ENCODE measurements at places on chromosomes 1 and 21.

DNA sequence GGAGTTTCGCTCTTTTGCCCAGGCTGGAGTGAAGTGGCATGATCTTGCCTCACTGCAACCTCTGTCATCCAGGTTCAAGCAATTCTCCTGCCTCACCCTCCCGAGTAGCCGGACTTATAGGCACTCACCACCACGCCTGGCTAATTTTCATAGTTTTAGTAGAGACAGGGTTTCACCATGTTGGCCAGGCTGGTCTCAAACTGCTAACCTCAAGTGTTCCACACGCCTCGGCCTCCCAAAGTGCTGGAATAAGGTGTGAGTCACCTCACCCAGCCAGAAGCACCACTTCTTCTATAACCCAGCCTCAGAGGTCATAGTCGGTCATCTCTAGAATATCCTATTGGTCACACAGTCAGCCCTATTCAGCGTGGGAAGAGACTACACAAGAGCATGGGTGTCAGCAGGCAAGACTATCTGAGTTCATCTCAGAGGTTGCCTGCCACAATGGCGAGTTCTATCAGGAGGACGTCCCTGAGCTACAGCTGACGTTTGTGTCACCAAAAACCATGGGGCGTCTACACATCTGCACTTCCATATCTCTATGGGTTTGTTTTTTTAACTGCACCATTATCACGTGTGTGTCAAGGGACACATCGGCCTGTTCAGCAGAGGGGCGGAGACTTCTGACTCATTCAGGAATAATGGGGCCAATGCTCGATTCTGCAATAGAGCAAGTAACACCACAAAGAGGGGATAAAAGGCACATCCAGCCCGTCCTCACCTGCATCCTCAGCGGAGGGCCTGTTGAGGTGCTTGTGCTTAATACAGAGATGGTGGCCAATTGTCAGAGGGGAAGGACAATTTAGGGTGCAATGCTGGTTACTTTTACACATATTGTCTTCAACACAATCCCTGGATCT lies 256.3 kb upstream of the IRF2BP2 start:
- no peak for DNase-seq

- no peak for DNase-seq
These were observed 51.3 kb downstream of the LGR6 start for GRCh38 chr1:202244841-202245261.

DNA sequence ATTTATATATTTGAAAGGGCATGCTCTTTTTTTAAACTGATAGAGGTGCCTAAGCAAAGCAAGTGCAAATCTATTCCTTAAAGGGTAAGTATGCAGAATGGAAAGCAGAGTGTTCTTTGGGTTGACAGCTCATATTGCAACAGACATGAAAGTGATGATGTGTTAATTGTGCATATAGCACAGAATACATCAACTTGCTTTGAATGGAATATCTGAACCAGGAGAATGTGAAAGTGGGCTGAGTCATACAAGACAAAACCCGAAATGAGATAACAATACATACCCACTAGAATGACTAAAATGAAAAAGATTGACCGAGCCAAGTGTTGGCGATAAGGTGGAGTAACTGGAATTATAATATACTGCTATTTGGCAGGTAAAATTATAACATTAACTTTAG lies 4.3 kb downstream of the CR1 start:
- no peak for DNase-seq

DNA sequence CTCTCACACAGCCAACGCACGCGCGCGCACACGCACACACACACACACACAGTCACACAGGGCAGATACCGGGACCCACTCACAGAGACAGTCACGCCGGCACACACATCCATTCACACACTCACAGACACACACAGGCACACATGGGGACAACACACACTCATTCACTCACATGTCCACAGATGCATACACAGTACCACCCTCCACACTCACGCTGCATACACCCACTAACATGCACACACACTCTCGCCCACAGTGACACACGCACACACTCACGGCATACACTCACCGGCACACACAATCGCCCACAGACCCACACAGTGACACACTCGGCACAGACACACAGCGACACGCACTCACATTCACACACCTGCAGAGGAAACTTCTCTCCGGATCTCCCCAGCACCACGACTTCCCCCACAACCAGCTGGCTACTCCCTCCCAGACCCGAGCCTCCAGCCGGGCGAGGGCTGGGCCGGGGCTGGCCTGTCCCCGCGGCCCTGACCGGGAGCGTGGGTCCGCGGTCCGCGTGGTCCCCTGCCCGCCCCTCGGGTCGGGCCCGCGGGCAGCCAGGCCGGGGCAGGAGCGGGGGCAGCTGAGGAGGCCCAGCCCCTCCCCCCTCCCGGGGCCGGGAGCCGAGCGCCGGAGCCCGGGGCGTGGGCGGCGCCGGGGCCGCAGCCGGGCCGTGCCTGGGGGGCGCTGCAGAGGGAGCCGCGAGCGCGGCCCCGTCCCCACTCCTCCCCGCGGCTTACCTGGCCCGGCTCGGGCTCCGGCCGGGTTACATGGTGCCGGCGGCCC lies 552 bp downstream of the DLGAP3 start:
- no peak for DNase-seq

DNA sequence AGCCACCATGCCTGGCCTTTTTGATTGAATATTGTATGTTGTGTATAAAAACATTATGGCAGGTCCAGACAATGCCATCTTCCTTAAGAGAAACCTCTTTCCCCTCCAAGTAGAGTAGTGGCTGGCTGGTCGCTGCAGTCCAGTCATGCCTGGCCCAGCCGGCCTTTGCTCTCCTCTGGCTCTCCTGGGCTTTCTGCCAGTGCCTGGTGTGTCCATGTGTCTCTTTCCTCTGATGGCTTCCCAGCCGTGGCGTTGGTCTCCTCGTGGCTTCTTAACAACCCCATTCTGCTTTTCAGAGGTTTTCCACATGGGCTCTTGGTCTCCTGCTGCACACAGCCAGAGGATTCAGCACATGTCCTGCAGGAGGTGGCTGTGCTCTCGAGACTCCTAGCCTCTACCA lies 58.7 kb downstream of the DIP2A start:
- no peak for DNase-seq

GRCh38 chr1:23793018-23793781 lies 2.3 kb downstream of the LYPLA2 start:
- no peak for DNase-seq

GRCh38 chr1:229871078-229871676 lies 195.9 kb upstream of the GALNT2 start:
- no peak for DNase-seq

DNA sequence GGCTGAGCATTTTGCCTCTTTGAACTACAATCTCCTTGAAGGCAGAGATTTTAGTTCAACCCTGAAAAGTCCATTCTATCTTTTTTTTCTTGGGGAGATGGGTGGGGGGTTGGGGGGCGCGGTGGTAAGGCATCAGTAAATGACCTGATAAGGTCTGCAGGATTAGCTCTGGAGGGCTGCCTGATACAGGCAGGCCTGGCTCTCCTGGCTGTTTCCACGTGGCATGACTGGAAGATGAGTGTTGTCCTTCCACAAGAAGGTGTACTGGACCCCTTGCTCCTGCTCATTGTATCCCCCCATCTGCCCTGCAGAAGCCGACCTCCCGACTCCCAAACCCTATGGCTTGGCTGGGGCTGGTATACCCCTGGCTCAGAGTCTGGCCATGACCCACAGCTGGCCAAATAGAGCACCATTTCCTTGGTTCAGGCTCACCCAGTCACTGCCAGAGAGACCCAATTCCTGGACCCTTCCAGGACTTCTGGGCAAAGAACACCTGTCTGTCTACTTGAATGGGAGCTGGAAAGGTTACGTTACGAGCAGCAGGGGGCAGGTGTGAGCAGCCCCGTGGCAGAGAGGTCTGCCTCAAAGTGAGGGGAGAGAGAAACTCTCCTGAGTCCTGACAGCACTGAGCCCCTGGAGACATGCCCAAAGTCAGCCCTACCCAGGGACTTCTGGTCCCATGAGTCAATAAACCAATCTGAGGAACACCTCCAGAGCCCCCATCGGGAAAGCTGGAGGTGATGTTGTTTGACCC lies 17.0 kb downstream of the DHRS3 start:
- no peak for DNase-seq

- DNase-seq, result no peak
These were observed 33.5 kb upstream of the HIVEP3 start for GRCh38 chr1:41952208-41952607.

GRCh38 chr1:25706146-25707089 lies 89.8 kb downstream of the MAN1C1 start:
- no peak for DNase-seq

DNA sequence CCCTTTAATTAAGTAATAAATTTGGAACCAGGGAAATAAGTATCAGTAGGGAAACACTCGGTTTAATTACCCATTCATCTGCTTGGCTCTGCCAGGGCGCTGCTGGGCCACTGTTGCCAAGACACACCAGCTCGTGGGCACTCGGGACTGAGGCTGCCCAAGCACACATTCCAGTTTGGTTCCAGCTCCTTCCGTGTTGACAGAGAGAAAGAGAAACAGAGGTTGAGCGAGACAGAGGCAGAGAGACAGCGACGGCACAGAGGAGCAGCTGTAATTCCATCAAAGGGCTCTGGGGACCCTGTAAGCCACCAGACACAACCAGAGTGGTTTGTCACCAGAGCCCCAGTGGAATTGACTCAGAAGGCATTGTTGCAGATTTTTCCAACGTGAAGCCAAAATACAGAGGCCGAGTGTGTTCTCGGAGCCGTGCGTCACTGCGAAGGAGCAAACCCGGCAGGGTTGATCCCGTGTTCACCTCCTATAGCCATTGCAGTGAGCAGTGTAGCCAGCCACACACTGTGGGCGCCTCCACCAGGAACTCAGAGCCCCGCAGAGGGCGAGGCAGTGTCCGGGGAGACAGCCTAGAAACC lies 33.5 kb downstream of the SYF2 start:
- no peak for DNase-seq

DNA sequence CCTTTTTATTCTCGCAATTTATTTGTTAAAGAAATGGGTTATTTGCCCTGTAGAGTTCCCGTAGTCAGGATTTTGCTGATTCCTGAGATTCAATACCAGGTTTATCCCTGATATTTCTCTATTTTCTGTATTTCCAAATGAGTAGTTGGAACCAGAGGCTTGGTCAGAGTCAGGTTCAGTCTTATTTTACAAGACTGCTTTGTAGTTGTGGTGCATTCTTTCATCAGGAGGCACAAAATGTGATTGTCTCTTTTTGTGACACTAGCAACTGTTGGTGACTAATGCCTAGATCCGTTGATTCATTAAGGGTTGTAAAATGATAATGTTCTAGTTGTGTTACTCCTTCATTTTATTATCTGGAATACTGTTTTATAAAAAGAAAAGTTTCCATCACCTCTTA lies 95.5 kb upstream of the TPTE start:
- no peak for DNase-seq

DNA sequence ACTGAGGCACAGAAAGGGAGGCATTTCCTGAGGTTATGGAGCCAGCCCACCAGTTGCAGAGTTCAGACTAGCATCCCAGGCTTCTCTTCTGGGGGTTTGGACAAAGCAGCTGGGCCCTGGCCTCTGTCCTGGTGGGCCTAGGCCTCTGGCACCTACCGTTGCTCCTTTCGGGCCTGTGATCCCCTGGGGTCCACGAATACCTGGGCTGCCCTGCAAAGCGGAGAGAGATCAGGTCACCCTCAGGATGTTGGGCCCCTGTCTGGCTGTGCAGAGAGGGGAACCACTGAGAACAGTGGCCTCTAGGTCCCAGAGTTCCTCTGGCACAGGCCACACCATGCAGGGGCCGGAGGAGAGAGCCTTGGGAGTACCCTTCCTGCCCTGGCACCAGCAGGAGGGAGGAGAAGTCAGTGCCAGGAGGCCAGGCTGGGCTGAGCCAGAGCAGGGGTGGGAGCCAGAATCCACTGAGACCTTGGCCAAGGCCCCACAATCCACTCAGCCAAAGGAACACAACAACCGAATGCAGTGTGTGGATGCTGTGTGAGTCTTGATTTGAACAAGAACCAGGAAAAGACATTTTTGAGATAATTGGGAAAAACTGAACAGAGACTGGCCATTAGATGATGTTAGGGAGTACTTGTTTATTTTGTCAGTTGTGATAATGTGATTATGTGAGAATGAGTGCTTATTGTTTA lies 8.9 kb downstream of the COL9A2 start:
- no peak for DNase-seq

GRCh38 chr1:23979387-23979880 lies 693 bp downstream of the SRSF10 start:
- DNase-seq, result no peak

DNA sequence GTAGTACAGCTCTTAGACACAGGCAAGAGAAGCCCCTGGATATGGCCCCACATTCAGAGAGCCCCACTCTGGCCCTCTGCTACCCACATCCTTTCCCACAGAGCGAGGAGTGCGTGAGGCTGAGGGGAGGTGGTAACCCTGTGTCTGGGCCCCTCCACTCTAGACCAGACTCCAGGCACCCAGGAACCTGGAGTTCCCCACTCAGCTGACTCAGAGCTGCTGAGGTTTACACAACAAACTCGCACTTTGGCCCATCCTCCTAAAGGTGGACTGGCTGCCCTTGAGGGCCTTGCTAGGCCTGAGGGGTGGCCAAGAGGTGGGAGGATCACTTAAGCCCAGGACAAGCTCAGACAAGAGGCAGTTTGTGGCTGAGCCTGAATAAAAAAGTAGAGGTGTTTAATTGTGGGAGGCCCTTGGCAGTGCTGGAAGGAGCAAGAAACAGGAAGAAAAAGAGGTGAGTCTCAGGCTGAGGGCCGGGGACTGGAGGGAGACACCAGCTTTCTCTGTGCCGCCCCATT lies 10.7 kb downstream of the MR1 start:
- DNase-seq, result no peak

GRCh38 chr1:170134521-170134920 lies 11.2 kb upstream of the NTMT2 start:
- DNase-seq, result no peak

DNA sequence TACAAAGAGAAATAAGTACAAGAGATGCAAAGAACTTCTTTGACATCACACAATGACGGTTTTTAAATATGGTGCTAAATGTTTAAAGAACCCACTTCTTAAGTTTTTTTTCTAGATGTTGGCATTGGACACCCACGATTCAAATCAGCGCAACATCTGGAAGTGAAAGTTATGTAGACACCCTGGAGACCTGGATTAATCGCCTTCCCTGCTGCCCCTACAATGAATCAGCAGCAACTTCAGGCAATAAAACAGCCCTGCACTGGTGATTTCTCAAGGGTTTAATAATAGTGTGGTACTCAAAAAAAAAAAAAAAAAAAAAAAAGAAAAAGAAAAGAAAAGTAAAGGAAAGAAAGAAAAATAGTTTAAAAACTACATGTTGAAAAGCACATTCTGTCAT lies 248.3 kb downstream of the NUF2 start:
- DNase-seq, result no peak

DNA sequence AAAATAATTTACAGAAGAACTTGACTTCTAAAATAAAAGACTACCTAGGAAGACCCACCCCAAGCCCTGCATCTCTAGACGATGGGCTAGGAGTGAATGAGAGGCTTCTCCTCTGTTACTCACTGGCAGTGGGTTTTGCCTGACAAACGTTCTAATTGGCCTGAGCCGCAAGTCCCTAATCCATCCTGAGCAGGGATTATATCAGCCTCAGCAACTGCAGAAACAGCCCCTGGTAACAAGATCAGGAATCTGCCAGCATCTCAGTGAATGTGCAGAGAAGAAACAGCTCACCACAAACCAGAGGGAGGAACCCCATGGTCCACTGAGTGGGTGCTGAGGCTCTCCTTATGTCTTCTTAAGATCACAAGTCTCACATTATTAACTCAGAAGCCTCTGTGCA lies 240.6 kb downstream of the BRINP2 start:
- DNase-seq, result no peak
